Smooth muscle cell of the brain vasculature (primary cell): ENCODE measurements at places on chromosomes 12 and 14.

- DNase-seq = no peak
These were observed 328.0 kb upstream of the TMTC1 start for GRCh38 chr12:30111719-30112118.

DNA sequence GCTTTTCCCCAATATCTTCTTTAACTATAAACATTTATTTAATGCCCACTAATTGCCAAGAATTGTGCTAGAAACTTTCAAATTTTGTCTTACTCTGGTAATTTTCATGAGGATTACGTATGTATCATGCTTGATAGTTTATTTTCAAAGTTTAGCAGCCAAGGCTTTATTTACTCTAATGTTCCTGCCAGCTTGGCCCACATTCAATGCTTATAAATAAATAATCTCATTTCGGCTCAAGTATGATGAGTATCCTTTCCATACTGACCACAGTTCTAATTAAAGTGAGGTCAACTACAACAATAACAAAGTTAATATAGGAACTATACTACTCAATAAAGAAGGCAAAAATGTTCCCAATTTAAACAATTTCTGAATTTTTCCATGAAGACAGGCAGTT lies 259.2 kb downstream of the MED13L start:
- DNase-seq = no peak

GRCh38 chr12:93550748-93551611 lies 21.5 kb upstream of the SOCS2 start:
- no peak for DNase-seq

- no peak for DNase-seq
These were observed 206.9 kb upstream of the AMIGO2 start for GRCh38 chr12:47286676-47287075.

DNA sequence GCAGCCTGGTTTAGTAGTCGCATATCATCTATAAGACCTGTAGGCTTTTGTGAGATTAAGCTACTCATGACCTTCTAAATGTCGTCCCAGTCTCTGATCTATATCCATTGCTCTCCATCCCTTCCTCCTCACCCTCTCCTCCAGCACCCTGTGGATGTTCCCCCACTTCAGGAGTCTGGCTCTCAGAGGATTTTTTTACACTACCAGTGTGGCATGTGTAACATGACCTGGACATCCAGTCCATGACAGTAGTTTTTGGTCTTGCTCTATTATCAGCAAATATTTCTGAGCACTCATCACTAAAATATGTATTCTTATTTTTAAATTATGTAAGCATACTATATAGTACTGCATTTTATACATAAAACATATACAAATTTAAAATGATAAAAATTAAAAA lies 142.1 kb downstream of the DYRK2 start:
- DNase-seq = no peak

- DNase-seq = no peak
These were observed 53.8 kb downstream of the MOK start for GRCh38 chr14:102251161-102251560.
